ENCODE measurements at places on chromosomes 4 and X.

DNA sequence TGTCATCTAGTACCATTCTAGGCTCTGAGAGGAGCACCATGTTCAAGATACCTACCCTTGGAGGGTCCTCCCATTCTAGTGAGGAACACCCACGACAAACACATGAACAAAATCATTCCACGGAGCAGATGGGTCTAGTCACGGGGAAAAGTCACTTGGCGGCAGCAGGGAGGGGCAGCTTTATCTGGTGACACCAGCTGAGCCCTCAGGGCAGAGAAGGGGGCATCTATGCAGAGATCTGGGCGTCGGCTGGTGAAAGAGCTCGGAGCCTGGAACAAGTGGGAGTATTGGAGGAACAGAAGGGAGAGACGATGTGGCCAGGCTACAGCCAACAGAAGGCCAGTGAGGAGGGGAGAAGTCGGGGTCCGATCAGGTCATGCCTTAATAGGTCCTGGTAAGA lies 11.9 kb upstream of the PDHA1 start:
- DNase-seq, result no peak

DNA sequence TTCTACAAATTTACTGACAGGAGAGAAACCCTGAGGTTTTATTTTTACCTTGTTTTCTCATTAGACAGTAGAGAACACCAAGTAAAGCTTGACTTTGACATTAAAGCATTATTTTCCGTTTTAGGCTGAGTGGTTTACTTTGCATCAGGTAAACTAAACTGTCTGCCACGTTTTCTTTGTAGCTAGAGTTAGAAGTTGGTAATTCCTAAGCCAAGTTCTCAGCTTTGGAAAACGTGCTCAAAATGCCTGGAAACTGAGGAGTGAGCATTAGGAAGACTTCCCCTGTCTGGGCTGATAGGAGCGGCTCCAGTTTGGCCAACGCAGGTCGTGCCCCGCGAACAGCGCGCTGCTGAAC lies 819 bp downstream of the PDLIM3 start:
- DNase-seq, result no peak

GRCh38 chr4:40596522-40596921 lies 33.1 kb downstream of the RBM47 start:
- DNase-seq, result no peak

DNA sequence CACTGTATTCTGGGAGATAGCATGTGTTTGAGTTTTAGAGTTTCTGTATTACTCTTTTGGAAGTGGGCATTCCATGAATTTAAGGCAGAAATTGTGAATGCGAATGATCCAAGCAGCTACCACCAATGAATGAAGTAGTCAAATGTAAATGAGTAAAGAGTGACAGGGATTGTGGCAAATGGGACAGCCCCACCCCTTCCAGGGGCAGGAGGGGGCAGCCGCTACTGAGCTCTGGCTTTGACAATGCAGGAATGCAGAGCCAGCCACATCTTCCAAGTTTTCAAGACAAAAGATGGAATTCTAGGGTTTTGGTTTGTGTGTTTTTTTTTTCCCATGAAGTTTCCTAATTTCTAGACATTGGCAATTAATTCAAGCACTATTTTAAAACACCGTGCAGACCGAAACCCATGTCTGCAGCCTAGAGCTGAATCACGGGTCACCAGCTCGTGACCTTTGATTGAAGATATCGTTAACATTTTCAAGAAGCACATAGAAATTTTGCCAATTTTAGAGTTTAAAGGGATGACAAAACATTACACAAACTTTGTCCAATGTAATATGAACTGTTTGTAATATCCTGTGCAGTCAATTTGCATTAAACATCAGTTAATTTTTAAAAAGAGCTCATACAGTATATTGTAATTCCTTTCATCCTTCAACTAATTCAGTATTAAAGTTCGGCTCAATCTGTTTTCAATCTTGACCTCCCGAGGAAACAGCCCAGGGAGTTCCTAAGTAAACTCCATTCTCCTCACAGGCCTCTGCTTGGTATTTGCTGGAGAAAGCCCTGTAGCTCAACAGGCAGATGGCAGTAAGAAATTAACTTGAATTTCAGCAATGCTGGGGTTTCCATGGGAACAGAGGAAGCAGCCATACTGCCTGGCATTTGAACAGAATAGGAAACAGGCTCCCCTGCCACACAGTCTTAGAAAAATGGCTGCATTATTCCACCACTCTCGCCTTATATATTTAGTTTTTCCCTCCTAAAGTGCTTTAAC lies 83.4 kb downstream of the UCHL1 start:
- no peak for DNase-seq

DNA sequence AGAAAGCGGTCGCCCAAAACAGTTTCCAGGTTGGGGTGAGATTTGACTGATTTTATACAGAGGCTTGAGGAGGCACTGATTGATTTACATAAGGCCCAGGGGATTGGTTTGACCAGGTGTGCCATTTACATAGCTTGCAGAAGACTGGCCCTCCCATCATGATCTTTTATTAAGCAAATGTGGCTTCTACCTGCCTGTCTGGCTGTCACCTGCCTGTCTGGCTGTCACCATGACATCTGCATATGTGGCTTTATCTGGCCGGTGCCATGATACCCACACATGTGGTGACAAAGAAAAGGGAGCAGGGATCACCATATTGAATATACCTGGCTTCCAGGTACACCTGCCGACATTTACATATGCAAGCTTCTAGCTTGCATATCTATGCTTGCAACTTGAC lies 17.0 kb upstream of the CDS1 start:
- DNase-seq, result no peak

GRCh38 chr4:36824682-36825081 lies 419.9 kb upstream of the NWD2 start:
- DNase-seq, result no peak

- no peak for DNase-seq
These were observed 169.9 kb upstream of the AADAT start for GRCh38 chr4:170259631-170260153.

- no peak for DNase-seq
These were observed 466.3 kb upstream of the ACTRT1 start for GRCh38 chrX:128518508-128518907.

- DNase-seq, result no peak
These were observed 505.2 kb downstream of the ZNF674 start for GRCh38 chrX:46040001-46040400.

DNA sequence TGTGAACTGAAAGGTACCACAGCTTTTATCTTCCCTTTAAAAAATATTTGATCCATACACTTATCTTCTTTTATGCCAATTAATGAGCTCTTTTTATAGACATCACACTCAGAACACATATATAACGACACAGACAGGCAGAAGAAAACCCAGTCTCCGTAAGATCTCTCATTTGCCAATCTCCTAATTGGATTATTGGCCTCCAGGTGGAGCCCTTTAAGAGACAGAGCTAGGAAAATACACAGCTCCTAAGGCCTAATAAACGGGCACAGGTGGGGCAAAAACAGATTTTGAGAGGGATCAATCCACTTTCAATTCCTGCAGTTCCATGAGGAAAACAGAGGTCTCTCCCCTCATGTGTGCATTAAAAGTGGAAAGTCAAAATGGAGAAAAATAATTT lies 1495.4 kb downstream of the RPA4 start:
- DNase-seq, result no peak

DNA sequence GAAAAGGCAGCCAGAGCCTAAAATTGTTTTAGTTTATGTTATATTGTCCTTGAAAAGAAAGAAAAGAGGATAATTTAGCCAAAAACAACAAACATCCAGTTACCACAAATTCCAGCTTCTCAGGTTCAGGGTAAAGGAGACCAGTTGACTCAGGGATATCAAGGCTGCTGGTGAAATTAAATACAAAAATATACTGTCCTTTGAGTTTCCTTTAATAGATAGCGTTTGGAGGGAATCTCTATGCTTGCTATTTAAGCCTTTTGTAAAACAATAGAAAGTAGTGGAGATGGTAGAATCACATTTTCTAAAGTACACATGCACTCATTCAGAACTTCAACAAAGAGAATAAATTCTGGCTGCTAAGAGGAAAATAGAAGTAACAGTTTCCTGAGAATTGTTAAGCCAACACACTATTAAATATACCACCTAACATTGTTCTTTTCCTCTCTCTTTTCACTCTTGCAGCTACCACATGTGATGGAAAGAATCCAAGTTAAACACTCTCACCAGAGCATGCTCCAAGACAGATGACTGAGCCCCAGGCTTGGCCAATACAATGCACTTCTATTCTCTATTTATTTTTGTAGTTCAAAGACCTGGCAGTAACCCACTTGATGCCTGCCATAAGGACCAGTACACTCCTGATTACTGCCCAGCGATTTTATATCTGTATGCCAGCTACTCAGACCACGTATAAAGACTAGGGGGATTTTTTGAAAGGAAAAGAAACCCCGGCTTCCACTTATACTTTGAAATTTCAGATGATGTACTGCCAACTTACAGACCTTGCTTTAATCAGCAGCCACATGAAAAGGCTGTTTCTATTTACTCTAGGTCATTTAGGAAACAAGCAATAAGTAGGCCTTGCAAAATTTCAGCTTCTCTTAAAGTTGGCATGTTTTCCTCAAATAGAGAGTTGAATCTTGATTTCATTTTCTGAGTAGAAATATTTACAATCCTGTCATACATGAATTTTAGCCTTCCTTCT lies 756.9 kb downstream of the FAT4 start:
- no peak for DNase-seq

- no peak for DNase-seq
These were observed 74.2 kb downstream of the LIMCH1 start for GRCh38 chr4:41611881-41612871.

DNA sequence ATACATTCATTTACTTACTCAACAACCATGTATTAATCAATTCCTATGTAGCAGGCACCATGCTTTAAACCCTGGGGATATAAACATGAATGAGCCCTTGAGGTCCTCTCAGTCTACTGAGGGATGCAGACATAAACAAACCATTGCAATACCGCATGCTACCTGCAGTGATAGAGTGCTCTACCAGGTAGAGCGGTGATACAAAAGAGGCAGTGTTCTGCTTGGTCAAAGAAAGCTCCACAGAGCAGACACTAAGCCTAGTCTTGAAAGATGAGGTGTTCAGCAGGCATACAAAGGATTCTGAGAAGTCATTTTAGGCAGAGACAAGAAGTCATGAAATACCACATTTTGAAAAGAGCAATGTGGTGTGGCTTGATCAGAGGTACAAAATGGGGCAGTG lies 26.9 kb upstream of the AMOT start:
- DNase-seq, result no peak

DNA sequence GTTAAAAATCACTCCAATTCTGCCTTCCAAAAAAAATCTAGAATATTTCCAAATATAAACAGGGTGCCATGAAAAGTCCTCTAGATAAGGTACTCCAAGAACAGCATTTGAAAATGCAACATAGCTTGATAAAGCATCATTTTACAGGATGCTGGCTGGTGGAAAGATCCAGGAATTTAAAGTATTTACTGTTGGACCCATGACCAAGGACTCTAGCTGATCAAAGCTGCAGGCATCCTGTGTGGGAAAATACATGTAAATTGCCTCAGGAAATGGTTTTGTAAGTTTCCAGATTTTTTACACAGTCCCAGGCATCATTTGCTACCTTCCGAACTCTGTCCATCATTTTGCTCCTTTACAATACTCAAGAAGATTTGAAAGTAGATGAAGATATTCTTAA lies 164.4 kb downstream of the GRIA3 start:
- no peak for DNase-seq

- no peak for DNase-seq
These were observed 100.5 kb downstream of the PHKA2 start for GRCh38 chrX:18883234-18883960.

DNA sequence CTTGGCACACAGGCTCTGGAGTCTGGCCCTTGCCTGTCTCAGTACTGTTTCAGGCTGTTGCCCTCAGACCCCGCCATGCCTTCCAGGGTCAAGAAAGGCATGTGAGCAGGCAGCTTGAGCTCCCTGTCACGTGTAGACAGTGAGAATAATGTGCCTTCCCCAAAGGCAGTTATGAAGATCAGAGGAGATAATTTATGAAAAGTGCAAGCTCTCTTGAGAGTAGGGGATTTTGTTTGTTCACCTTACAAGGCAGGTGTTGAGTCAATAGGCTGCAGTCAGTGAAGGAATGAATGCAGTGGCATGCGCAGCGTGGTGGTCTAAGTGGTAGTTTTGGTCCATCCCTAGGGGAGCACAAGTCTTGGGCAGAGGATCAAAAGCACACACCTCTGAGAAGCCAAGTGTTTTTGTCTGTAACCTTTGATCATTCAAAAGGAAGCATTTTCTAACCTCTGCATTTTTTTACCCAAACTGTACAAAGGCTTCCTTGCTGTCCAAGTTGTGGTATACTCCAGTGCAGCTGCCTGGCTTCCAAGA lies 14.4 kb downstream of the HADH start:
- DNase-seq, result no peak

GRCh38 chr4:140109737-140110136 lies 44.2 kb downstream of the MAML3 start:
- DNase-seq, result no peak

DNA sequence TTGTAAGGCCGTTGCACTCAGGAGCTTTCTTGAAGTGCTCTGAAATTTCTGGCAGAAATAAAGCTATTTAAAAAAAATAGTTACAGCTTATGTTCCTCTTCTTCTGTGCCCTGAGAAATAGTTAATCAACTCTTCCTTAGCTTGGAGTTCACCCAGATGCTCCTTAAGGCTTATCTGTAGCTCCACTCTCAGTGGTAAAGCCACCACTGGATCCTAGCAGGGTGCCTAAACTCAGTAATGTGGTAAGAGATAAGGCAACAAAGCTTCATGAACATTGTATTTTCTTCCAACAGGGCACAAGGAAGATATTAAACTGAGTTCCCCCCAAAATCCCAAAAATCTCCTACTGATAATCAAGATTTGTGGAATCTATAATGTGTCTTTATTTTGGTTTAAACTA lies 299.5 kb downstream of the MAPK10 start:
- no peak for DNase-seq

DNA sequence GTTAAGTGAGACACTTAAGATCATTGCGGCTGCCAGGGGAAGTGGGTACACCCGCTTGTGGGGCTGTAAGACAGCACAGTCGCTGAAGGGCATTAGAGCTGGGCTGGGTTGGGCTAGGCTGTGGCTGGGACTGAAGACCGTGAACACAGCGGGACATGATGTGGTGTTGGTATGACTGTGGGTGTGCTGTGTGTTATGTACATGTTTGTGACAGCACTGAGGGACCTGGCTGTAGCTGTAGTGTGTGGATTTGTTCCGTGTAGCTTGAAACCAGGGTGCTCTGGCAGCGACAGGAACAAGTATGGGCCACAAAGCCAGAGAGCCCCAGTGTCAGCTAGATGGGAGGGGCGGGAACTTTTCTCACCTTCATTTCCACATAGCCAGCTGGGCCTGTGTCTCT lies 82.1 kb downstream of the NHSL2 start:
- peak; percentile 16 for DNase-seq

- DNase-seq, result peak; percentile 14
These were observed 3.5 kb downstream of the EPGN start for GRCh38 chr4:74311696-74312313.

DNA sequence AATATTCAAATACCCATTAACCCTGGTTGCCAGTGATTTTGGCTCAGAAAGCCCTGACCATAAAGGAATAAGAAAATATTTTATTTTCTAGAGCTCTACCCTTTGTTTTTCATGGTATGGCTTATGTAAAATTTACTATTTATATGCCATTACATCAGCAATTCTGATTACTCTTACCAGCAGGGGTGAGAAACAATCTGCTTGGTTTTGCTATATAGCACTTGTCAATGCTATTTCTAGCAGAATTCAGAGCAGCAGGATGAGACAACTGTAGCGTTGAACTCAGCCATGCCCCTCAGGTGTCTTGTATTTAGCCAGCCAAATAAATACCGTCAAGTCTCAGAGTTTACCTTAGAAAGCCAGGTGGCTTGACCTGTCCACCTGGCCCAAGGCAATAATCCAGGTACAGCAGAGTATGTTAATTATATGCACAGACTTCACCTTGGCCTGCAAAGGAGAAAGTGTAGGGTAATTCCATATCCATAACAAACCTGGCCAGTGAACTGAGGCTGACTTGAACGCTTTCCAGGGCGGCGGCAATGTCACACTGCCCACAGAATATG lies 1303.5 kb downstream of the RAPGEF2 start:
- DNase-seq, result no peak

Data from activated CD4-positive, alpha-beta T cell treated with anti-CD3 and anti-CD28 coated beads for 4 hours (primary cell).